Suppressor macrophage treated with lipopolysaccharide for 1 hour (primary cell): ENCODE measurements at places on chromosomes 2 and 18.

- no peak for DNase-seq
Measured at GRCh38 chr2:198546122-198546521, 741.7 kb downstream of the PLCL1 start.

- DNase-seq: no peak
Measured at GRCh38 chr2:2464094-2464493, 133.0 kb upstream of the MYT1L start.

GRCh38 chr2:112073875-112074274, 18.8 kb downstream of the TMEM87B start:
- DNase-seq: peak; percentile 38

DNA sequence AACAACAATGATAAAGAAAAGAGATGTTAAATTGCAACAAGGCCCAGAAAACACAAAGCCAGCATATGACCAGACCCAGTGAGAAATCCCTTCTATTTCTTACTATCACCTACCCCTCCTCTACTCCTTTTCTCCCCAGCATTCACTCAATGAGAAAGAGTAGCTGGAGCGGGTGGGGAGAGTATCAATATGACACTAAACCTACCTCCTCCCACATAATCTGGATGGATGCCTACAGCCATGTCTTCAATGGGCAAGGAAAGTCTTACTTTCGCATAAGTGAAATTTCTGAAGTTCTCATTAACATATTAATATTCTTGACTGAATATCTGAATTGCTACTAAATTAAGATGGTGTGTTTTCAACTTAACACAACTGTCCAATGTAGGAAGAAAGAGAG, 78.2 kb downstream of the AFF3 start:
- DNase-seq: no peak

- peak; percentile 87 for DNase-seq
Measured at GRCh38 chr18:76496194-76496890, 1.3 kb upstream of the ZNF516 start.

GRCh38 chr2:217254111-217254510, 394.2 kb upstream of the TNP1 start:
- no peak for DNase-seq

DNA sequence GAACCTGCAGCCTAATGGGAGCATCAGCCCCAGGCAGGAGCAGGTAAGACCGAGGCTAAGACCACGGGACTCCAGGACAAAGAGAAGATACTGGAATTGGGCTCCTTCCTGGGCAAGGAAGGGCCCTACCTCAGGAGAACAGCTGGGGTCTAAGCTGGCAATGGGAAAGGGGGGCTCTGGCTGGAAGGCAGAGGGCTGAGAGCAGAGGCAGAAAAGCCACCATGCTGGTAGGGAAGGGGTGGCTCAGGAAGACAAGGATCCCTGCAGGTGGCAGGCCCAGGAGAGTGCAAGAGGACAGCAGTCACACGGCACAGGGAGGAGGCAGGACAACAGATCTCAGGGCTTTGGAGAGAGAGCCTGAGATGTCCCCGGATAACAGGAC, 203.5 kb downstream of the NDUFA10 start:
- no peak for DNase-seq

DNA sequence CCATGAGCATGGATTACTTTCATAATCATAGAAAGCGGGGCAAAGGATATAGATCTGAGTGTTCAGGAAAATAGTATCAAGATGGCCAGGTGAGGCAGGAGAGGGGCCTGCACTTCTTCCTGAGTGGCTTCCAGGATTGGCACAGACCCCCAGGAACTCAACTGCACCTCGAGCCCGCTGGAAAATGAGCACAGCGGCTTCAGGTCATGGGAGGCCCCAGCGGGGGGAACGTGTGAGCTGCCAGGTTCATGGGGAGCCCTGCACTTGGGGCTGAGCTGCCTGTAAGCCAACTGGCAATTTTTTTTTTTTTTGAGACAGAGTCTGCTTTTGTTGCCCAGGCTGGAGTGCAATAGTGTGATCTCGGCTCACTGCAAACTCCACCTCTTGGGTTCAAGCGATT, 81.5 kb upstream of the ODC1 start:
- DNase-seq: no peak
